ENCODE measurements at places on chromosomes 7 and 10.

DNA sequence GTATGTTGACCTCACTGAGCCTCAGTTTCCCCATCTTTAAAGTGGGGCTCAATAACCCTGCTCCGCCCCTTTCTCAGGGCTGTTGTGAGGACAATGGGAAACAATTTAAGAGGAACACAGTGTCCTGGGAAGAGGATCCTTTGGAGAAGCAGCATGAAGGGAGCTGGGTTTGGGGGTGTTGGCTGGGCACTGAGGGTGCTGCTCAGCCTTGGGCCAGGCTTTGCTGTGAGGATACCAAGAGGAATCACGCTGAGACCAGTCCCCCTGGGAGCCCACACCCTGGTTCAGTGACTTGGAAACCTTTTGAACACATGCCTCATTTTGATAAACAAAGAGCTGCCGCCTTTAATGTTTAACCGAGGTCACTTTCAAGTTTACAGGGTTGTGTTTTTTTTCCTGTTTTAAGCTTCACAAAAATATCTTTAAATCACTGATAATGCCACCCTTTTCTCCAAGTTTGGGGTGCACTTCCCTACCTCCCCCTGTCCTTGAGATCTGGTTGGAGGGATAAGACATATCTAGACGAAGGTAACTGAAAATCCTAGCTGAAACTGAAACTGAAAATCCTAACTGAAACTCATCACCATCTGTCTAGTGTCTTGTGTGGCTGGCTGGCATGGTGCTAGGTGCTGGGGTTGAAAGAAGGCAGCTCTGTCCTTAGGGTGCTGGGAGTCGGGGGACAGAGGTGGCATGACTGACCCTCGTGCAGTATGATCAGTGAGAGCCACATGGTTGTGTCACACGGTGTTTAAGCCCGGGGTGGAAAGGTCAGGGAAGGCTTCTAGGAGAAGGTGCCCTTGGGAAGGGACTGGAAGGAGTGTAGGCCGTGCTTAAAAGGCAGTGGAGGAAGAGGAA is 27.7 kb downstream of the ZNF775 start:
- no peak for DNase-seq

DNA sequence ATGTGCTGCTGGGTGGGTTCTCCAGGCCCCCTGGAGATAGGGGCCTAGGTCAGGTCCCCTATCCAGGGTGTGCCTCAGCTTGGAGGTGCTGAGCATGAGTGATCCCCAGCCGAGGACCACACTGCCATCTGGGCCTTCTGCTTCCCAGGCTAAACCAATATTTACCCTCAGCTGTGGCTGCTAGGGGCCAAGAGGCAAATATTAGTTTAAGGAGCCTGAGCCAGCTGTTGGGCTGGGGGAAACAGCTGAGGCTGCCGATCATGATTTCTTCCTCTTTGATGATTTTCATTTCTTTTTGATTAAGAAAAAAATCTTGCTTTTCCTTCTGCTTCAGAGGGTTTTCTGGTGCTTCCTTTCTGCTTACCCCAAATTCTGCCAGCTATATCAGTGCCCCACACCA is 83.4 kb downstream of the NEURL1 start:
- no peak for DNase-seq

DNA sequence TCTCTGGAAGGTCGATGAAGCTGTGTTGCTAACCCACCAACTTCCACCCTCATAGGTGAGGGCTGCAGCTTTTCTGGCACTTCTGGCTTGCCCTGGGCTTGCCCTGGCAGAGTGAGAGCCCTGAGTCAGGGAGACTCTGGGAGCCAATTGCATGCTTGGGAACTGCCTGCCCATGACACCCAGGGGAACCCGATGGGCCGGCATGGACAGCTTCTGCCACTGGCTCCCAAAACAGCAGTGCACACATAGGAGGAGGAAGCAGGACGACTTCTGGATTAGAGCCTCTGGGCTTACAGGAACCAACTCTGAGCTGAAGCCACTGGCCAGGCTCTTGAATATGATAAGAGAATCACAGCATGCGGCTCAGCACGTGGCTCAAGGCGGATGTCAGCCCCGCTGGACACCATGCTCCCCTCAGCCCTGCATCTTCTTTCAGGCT is 135.2 kb upstream of the UNC5B start:
- no peak for DNase-seq

- no peak for DNase-seq
Measured at GRCh38 chr7:33959676-33960075, 54.3 kb downstream of the BMPER start.

GRCh38 chr7:111802194-111802772 is 240.0 kb upstream of the IMMP2L start:
- DNase-seq: no peak

- DNase-seq: no peak
Measured at GRCh38 chr10:30763918-30764317, 134.4 kb upstream of the LYZL2 start.

GRCh38 chr7:135486261-135486920 is 23.5 kb downstream of the CNOT4 start:
- DNase-seq: no peak

DNA sequence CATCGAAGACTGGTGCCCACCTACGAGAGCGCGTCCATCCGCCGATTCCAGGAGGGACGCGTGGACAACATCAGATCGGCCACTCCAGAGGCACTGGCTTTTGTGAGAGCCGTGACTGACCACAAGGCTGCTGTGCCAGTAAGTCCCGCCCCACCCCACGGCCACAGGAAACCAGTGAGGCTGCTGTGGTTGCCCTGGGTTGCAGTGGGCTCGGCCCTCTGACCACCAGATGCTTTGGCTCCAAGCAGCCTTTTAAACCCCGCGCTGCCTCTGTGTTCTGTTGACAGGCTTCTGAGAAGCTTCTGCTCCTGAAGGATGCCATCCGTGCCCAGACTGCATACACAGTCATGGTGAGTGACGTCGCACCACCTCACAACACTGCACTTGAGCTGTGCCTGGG is 24.4 kb upstream of the C10orf53 start:
- DNase-seq: no peak

- DNase-seq: no peak
Measured at GRCh38 chr7:153091477-153091876, 331.9 kb downstream of the ACTR3B start.

GRCh38 chr7:101538596-101539459 is 90.3 kb downstream of the MYL10 start:
- no peak for DNase-seq

DNA sequence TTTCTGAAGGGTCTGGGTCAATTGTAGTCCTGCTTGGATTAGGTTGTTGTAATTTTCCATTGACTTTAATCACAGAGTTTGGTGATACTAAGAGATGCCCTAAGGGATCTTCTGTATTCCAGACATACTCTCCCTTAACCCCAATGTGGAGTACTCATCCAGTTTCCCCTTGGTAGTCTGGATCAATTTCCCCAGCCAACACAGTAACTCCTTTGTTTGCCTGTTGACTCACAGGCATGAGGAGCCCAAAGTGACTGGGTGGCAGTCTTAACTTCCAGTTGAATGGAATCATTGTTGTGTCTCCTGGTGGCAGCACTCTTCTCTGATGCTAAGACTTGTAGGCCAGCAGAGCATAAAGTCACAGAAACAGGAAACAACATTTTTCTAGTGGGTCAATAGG is 41.5 kb upstream of the PIK3CG start:
- DNase-seq: no peak

GRCh38 chr7:82631998-82632397 is 188.4 kb upstream of the CACNA2D1 start:
- no peak for DNase-seq

DNA sequence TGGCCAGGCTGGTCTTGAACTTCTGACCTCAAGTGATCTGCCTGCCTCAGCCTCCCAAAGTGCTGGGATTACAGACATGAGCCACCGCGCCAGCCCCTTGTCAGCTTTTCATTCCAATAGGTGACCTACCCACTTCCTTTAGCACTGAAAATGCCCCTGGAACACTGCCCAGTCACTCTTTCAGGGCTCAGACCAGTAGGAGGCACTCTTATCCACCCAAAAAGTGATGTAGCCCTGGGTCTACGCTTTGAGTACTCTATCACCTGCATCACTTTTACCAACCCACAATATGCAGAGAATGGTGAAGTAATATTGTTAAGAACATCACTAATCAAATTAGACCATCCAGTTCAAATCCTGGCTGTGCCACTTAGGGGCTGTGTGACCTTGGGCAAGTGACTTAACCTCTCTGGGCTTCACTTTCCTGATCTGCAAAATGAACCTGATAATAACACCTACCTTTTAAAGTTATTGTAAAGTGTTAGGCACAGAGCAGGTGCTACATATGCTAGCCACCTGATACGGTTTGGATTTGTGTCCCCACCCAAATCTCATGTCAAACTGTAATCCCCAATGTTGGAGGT is 5.2 kb downstream of the CALN1 start:
- DNase-seq: no peak

DNA sequence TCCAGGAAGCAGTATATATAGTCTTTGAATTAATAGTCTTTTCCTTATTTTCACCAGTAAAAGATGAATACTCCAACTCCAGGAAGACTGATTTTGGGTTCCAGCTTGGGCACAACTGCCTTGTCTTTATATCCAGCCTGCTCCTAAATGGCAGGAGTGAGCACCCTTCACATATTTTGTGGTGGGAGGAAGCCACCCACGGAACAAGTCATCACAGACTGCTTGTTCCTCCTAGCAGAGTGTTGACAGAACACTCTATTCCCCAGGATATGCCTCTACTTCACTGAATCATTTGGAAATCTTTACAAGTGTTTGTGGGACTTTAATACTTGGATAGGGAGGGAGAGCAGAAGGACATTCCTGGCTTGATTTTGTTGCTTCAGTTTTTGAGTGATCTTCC is 31.7 kb downstream of the ITPRID1 start:
- DNase-seq: no peak

DNA sequence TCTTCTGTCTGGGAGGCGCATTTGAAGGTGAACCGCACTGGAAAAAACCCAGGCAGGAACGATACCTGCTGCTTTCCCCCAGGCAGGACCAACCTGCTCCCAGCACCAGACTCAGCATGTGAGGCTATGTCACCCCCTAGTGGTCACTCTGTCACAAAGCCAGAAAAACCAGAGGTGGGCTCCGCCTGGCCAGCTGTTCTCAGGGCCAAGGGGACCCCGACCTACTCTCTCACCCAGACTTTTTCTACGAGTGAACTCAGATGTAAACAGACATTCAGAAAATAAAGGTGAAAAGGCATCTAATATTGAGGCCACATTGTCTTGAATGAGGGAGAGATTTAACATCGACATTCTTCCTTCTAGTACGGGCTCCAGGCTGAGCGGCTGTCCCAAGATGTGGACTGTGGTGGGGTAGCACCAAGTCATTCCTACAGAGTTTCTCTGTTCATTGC is 117.3 kb downstream of the PRKAG2 start:
- DNase-seq: no peak

GRCh38 chr10:132942101-132943057 is at the start of gene CFAP46:
Gene CFAP46 (minus strand): TSS chr10:132942570. CDS start chr10:132942484, 86 bp downstream.
- DNase-seq: no peak

GRCh38 chr7:13844954-13845353 is 144.5 kb downstream of the ETV1 start:
- DNase-seq: no peak

- no peak for DNase-seq
Measured at GRCh38 chr7:150627959-150628358, 4.2 kb downstream of the GIMAP6 start.

DNA sequence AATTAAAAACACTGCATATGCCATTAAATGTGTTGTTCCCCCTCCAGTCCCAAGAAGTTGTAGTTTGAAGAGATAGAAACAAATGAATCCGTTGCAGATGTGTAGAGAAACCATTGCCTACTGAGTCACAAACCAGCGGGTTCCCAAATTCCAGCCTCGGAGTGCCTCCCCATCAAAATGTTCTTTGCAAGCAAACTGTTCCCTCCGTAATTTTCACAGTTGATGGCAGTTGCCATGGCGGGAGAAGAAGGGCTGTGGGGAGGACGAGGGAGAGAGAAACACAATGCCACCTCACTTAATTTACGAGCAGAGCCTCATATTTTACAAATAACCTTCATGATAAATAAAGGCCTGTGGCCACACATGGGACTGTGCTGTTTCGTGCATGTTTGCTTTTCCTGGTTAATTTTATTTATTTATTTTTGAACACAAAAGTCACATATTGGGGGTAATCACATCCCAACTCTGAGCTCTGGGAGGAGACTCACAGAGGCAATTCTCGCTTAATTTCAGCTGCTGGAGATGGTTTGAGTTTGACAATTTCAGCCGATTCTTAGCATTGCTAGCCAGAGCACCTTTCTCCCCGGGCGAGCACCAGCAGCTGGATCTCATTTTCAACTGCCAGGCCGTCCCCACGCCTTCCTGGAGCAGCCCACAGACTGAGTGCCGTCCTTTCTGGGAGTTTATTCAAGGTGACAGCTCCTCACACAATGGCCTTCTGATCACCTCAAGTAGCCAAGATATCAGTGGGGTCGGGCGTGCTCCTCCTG is 1084.2 kb downstream of the KCNMA1 start:
- no peak for DNase-seq

DNA sequence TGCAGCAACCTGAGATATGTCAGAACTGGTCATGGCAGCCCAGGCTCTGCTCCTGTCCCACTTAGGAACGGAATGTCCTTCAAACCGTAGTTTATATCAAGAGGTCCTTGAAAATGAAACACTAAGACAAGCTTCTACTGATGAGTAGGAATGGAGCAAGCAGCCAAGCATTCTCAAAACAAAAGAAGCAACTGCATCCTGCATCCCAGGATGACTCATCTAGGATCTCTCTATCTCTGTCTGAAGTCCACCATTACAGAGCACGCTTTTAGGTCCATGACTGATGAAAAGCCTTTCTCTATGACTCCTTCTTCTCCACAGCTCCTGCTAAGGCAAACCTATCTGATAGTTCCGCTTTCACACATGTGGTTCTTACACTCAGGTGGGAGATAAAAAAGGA is 16.3 kb downstream of the MBL2 start:
- no peak for DNase-seq

- DNase-seq: no peak
Measured at GRCh38 chr10:3220853-3221252, 48.3 kb upstream of the PITRM1 start.

DNA sequence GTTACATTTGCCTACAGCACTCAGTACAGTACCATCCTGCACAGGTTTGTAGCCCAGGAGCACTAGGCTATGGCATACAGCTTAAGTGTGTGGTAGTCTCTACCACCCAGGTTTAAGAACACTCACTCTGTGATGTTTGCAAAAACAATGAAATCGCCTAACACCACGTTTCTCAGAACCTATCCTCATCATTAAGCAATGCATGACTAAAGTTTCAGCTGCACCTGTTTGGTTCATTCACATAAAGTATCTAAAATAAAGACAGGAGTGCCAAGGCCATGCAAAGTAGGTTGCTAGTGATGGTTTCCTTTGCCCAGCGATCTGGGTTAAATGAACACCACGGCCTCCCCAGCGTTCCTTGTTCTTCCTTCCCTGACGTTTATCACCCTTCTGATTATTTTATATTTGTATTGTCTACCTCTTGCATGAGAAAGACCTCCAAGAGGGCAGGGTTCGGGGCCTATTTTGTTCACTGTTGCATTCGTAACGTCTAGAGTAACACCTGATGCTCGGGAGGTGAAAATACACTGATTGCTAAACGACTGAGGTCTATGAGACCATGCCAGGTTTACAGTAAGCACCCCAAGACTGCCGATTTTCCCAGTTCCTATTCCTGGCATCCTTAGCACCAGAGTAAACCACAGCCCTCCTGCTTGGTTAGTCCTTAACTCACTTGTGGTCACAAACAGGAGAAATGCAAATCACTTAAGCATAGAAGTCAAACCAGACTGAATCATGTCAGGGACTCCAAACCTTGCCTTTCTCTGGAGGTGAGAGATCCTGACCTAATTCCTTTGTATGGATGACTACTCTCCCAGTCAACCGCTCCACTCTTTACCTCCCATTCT is 204.1 kb upstream of the NFE2L3 start:
- no peak for DNase-seq

Measured in NCI-H1417 treated with DMSO at 0.1 percent for 48 hours (cell line).